ENCODE measurements at places on chromosomes 7 and 10. TPM values are rescaled to one million over a fixed set of nuclear protein-coding genes. Genes with fewer than 3 reads are reported as not detected.
A peak's percentile ranks its signal among the peaks of the same experiment; 100 is the strongest.

DNA sequence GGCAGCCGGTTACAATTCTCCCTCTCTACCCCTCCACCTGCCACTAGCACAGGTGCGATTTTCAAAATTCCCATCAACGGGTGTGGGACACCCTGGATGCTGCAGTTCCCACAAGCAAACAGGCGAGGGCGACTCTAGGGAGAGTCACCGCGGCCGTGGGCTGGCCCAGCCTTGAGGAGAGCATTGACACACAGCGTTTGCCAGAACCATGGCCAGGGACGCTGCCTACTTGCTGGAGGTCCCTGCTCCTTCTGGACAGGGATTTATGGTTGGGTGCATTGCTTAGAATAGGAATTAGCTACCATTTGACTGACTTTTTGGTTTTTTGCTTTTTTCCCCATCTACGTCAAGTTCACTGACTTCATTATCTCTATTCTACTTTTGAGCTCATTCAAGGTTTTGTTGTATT lies 19.0 kb upstream of the CLDN4 start:
- DNase-seq: peak; percentile 63

- no peak for DNase-seq
These were observed 170.8 kb downstream of the RNF216 start for GRCh38 chr7:5610500-5611186.

GRCh38 chr10:97540669-97541500 lies 31.7 kb upstream of the ANKRD2 start:
- no peak for DNase-seq

DNA sequence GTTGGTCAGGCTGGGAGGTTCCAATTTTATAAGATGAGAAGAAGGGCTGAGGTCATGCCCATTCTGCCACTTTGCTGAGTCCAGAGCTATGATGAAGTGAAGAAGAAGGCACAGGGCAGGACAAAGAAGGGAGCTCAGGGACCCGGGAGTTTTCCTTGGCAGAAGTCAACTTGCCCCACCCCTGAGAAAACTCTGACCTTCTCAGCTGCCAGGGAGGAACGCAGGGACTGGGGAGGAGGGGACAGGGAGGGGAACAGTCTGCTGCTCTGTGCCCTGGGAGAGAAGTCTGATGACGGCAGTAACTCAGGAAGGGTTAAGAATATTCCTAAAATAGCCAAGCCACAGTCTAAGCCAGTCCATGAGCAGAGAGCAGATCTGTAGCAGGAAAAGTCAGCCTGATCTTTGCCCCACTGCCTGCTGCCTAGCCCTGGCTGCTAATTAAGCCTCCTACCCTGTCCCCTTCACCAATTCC lies 11.7 kb downstream of the ADIRF start:
- no peak for DNase-seq

GRCh38 chr10:62554632-62555199 lies 180.5 kb downstream of the ZNF365 start:
- no peak for DNase-seq

GRCh38 chr7:112272921-112273561 lies 66.5 kb downstream of the ZNF277 start:
- DNase-seq: no peak

Gene TWIST1
- total RNA-seq: 3.7 TPM

DNA sequence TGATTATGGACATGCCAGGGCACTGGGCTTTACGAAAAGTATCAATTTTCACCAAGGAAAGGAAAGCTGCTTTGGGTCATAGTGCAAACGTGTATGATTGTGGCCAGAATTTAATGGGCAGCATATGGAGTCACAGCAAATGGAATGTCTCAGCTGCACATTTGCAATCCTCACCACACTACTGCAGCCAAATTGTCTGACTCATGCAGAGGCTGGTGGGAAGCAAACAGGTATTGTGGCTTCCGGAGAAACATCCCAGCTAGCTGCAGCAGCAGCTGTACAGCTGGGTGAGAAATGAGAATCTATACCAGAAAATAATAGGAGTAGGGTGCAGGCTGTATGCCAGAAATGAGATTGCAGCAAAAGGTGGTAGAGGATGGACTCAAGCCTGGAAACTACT lies 374.7 kb upstream of the VWC2 start:
- no peak for DNase-seq
